ENCODE measurements at places on chromosomes 1 and 21.
A peak's percentile ranks its signal among the peaks of the same experiment; 100 is the strongest.

- no peak for DNase-seq
Measured at GRCh38 chr1:245465666-245466065, 310.9 kb downstream of the KIF26B start.

- no peak for DNase-seq
Measured at GRCh38 chr21:38092051-38092450, 164.7 kb upstream of the KCNJ15 start.

DNA sequence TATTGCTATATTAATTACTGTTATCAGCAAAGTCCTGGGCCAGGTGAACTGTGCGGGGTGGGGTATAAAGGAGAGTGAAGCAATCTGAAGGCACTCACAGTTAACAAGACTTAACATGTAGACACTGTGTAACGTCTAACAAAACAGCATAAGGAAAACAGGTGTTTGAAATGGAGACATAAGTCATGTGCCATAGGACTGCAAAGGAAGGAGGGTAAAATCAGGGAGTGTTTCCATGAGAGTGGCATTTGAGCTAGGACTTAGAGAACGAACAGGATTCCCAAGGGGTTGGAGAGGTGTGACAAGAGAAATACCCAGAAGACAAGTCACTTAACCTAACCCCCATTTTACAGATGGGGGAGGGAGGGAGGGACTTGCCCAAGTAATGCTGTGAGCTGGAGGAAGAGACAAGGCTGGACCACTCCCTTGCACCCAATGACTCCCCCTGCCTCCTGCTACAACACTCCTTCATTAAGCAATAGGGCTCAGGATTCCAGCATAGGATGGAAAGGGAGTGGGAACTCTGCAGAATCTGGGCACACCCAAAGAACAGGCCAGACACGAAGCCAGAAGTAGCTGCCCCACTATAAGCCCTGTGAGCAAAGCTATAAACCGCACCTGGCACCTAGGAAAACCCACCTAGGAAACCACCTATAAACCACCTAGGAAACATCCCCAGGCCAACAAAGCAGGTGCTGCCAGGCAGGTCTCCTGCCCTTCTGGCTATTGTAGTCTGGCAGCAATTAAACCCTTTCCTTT, 6.6 kb downstream of the PEF1 start:
- DNase-seq: no peak

- no peak for DNase-seq
Measured at GRCh38 chr1:192805832-192806323, 3.0 kb upstream of the RGS2 start.

GRCh38 chr1:28240024-28240423, 4.1 kb downstream of the ATP5IF1 start:
- DNase-seq: no peak

DNA sequence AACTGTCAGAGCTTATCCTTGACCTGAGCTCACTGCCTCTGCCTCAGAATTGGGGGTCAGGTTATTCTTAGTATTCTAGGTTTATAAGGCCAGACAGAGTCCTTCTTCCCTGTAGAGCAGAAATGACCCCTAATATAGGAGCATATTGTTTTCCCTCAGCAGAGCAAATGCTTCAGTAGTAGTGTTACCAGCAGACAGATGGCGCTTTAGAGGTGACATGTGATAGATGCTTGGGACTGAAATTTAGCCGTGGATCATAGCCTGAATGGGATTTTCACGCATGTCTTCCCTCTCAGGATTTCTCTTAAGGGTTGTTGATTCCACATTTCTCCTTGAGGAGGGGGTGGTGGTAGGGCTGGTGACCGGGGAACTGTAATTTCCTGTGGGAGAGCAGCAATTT, 24.5 kb downstream of the ADARB1 start:
- DNase-seq: no peak

DNA sequence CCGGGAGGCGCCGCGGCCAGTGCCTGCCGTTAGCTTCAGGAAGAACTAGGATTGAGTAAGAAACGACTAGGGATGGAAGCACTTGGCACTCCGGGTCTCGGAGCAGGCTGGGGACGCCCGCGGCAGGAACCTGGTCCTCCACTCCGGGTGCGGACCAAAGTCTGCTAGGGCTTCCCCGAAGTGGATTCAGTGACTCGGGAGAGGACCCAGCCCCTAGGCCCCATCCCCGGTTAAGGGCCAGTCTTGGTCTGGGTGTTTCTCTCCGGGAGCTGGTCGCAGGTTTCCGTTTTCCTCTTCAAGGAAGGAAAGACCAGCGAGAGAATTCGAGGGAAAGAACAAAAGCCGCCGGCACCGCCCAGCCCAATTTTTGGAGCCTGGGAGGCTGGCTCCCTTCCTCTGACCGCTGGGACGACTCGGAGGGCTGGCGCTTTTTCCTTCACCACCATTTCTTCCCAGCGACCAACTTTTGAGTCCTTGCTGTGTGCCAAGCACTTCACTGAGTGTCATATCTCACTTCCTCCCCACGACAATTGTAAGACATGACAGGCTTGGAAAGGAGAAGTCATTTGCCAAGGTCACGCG, 16.8 kb upstream of the STMN1 start:
- peak; percentile 20 for DNase-seq

All from thyroid gland (tissue), 4 donors.